Keratinocyte (primary cell): ENCODE measurements at places on chromosomes 6 and 20.

DNA sequence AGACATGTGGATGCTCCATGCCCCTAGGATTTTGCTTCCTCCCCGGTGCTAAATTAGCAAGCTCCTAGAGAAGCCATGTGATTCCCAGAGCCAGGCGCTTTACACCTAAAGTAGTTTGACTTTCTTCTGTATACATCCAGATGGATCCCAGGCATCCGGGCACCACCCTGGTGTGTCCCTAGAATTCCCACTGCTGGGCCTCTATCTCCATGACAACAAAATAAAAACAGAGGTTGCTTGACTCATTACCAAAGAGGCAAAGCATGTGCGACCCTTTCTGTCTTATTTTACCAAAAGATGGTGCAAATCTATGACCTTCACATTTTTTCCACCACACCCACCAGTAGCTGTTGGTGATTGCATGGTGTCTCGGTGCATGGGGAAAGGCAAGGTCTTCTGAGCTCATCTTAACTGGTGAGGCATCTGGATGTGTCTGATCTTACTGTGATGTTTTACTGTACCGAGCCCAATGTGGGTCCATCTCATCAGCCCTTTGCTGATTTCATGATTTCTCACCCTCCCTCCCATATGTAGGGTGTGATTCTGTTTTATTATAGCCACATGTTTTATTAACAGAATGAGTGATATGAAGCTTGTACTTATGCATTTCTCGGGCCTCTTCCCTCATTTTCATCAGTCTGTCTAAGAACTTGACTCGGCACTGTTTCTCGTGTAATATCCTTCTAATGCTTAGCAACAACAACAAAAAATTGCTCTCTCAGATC lies 27.4 kb upstream of the VAPB start:
- DNase-seq: no peak
- H3K36me3 ChIP-seq: peaks cover 21% of the 10 kb centered on the region

DNA sequence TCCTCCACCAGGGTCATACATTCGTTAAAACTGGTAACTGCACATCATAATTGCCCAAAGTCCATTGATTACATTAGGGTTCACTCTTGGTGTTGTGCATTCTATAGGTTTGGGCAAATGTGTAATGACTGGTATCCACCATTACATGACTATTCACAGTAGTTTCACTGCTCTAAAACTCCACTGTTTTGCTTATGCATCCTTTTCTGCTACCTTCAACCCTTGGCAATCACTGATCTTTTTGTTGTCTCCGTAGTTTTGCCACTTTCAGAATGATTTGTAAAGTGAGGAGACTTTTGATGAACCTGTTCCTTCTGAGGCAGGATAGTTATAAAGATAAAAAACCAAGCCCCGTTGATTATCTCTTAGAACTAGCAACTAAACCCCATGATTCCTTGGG lies 187.3 kb upstream of the MCHR2 start:
- no peaks in the 10 kb centered on the region for H3K4me1 ChIP-seq
- no peak overlapping the region for H3K27ac ChIP-seq
- no peak for DNase-seq
- H3K36me3 ChIP-seq: no peaks in the 10 kb centered on the region

DNA sequence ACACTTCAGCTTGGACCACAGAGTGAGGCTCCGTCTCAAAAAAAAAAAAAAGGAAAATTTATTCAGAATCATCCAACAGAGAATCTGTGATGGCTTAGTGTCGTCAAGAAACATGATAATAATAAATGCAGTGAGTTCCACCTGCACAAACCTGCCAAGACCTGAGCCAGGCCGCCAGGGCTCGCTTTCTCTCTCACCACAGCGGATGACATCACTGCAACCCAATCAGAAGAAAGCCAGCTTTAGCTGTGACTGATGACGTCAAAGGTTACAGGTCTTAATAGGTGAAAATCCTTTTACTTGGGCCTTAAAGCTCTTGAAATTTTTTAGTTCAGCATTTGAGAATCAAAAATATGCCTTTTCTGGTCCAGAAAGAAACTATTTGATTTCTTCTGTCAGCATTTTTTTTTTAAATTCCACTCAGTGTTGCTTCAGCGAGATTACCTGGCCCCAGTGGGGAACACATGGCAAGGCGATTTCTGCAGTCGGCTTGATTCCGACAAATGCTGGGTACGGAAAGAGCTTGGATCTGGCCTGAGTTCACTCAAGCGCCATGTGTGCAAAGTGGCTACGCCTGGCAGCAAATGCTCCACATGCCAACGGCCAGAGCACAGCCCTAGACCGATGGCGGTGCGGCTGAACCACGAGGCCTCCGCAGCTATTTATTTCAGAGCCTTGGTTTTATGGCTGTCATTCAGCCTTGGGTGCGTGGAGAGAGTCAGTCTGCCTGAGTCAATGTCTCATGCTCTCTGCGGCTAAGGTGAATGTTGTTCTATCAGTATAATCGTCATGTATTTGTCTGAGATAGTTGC lies 105.7 kb upstream of the QKI start:
- no peaks in the 10 kb centered on the region for H3K27me3 ChIP-seq
- H3K27ac ChIP-seq: peak overlapping the region; percentile 90
- peaks cover 30% of the 10 kb centered on the region for H3K4me1 ChIP-seq
- DNase-seq: no peak

GRCh38 chr6:107264357-107264840 lies 149.1 kb upstream of the BEND3 start:
- no peak overlapping the region for H3K4me3 ChIP-seq
- H3K4me1 ChIP-seq: peaks cover 11% of the 10 kb centered on the region
- no peaks in the 10 kb centered on the region for H3K36me3 ChIP-seq
- DNase-seq: no peak
- H3K27ac ChIP-seq: no peak overlapping the region

DNA sequence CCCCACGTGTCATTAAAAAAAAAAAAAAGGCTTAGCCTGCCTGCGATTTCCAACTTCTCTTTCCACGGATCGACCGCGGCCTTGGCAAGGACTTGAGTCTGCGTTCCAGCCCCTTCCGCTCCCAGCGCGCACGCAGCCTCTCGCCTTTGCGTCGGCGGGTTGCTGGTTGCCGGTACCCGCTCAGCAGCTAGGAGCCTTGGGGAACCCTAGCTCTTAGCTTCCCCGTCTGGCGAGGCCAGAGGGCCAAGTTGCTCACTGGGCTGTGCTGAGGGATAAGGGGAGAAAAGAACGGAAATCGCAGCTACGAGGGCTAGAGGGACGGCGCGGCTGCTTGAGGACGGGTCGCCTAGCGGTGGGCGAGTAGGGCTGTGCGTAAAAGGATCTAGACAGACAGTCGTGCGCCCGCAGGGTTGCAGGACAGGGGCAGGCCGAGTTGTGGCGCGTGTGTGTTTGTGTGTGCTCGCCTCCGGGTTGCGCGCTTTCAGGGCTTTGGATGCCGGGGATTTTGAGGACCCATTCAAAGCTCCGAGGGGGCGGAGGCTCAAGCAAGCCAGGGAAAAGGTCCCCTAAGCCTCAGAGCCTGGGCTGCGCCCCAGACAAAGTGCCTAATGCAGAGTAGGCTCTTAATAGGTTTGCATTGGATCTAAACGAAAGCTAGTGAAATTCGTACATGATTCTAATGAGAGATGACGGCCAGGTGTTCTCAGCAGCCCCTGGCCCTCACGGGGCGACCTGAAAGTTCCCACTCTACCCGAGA lies 40.5 kb upstream of the OSTM1 start:
- H3K27ac ChIP-seq: no peak overlapping the region
- peaks cover 74% of the 10 kb centered on the region for H3K27me3 ChIP-seq
- no peak for DNase-seq
- H3K4me1 ChIP-seq: peaks cover 29% of the 10 kb centered on the region
- no peaks in the 10 kb centered on the region for H3K36me3 ChIP-seq

GRCh38 chr20:49976542-49976941 lies 6.2 kb upstream of the SNAI1 start:
- peaks cover 11% of the 10 kb centered on the region for H3K27me3 ChIP-seq
- H3K27ac ChIP-seq: no peak overlapping the region
- H3K36me3 ChIP-seq: no peaks in the 10 kb centered on the region
- no peak overlapping the region for H3K4me3 ChIP-seq

DNA sequence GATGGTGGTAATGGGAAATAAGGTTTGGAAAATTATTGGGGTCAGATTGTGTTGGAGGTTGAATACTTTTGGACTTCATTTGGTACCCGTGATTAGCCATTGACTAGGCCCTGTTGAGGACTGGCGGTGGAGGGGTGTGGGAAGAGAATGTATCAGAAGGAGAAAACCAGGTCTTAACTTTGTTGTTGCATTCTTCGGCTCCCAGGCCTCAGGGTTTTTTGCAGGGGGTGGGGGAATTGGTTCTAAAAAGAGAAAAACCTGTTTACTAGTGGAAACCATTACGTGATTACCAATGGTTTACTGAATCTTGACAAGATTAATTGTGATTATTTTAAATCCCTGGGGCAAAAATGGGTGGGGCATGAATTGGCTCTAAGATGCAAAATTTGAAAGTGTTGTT lies 85.1 kb downstream of the PHF20 start:
- H3K4me1 ChIP-seq: peaks cover 24% of the 10 kb centered on the region
- H3K36me3 ChIP-seq: peaks cover 18% of the 10 kb centered on the region
- no peak for DNase-seq
- no peak overlapping the region for H3K4me3 ChIP-seq
